Spinal cord (tissue), 10 donors: ENCODE measurements at places on chromosomes 5 and 9. TPM values are rescaled to one million over a fixed set of nuclear protein-coding genes. Genes with fewer than 3 reads are reported as not detected.

GRCh38 chr9:135002802-135003201 lies 84.7 kb upstream of the OLFM1 start:
- DNase-seq = no peak
- no peak overlapping the region for H3K27ac ChIP-seq
- no peaks in the 10 kb centered on the region for H3K36me3 ChIP-seq
- H3K27me3 ChIP-seq = no peaks in the 10 kb centered on the region
- H3K4me1 ChIP-seq = no peaks in the 10 kb centered on the region

DNA sequence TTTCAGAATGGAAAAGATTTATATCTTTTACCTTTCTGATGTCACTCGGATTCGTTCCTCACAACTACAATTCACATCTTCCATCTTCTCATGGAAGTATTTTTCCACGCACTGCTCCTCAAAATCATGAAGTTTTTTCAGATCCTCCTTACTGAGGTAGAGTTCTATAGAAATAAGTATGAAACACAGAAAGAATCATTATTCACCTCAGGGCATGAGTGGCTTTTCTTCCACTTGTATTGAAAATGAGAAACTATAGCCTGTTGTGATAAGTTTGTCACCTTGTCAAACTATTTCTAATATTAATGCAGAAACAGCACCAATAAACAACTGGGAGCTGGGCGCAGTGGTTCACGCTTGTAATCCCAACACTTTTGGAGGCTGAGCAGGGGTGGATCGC lies 116.0 kb downstream of the TRPM6 start:
- no peaks in the 10 kb centered on the region for H3K27me3 ChIP-seq
- no peaks in the 10 kb centered on the region for H3K36me3 ChIP-seq
- no peak overlapping the region for H3K27ac ChIP-seq
- no peak overlapping the region for H3K4me3 ChIP-seq

- no peak for DNase-seq
- H3K4me3 ChIP-seq = no peak overlapping the region
- no peak overlapping the region for H3K27ac ChIP-seq
- H3K4me1 ChIP-seq = no peaks in the 10 kb centered on the region
- no peaks in the 10 kb centered on the region for H3K27me3 ChIP-seq
- no peaks in the 10 kb centered on the region for H3K36me3 ChIP-seq
Observed at GRCh38 chr5:29230591-29230990, 1962.9 kb upstream of the CDH6 start.

DNA sequence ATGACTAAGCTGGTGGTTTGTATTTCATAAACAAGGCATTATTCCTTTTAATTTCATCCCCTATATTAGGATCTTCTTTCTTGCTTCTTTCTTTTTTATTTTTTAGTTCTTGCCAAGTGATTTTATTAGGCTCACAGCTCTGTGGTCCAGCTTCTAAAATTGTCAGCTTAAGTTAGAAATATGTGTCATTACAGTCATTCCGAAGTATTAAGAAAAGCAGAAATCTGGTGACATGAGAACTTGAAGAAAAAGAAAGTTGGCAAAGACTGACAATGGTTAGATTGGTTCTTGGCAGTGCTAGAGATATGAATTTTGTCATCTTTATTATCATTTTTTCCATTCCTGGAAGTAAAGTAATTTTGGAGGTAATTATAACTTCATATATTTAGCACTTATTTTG lies 166.5 kb upstream of the PRR16 start:
- no peaks in the 10 kb centered on the region for H3K27me3 ChIP-seq
- no peaks in the 10 kb centered on the region for H3K4me1 ChIP-seq
- no peaks in the 10 kb centered on the region for H3K36me3 ChIP-seq
- H3K4me3 ChIP-seq = no peak overlapping the region

- no peak overlapping the region for H3K4me3 ChIP-seq
- H3K27ac ChIP-seq = no peak overlapping the region
- DNase-seq = no peak
- H3K4me1 ChIP-seq = peaks cover 23% of the 10 kb centered on the region
- no peaks in the 10 kb centered on the region for H3K36me3 ChIP-seq
- no peaks in the 10 kb centered on the region for H3K27me3 ChIP-seq
Observed at GRCh38 chr9:96158147-96158546, 143.8 kb downstream of the HSD17B3 start.

- no peaks in the 10 kb centered on the region for H3K36me3 ChIP-seq
- H3K4me3 ChIP-seq = no peak overlapping the region
- H3K4me1 ChIP-seq = no peaks in the 10 kb centered on the region
- no peak overlapping the region for H3K27ac ChIP-seq
Observed at GRCh38 chr5:117013280-117013877, 438.8 kb upstream of the SEMA6A start.

DNA sequence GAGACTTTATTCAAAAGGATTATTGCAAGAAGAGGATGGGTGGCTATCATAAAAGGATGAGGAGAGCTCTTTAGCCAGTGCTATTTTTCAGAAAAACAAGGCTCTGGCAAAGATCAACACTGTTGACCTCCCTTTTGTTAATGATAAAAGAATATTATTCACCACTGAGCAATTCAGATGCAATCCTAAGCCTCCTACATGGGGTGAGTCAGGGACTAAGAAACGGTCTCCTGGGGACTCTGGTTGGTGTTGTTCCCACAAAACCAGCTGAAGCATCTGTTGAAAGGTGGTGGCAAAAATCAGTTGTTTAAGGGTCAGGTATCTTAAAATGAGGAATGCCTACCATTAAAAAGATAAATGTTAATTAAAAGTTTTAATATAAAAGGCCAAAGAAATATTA lies 7.7 kb upstream of the GCNT1 start:
- no peaks in the 10 kb centered on the region for H3K4me1 ChIP-seq
- no peaks in the 10 kb centered on the region for H3K36me3 ChIP-seq

- no peaks in the 10 kb centered on the region for H3K27me3 ChIP-seq
- H3K4me3 ChIP-seq = no peak overlapping the region
- no peak for DNase-seq
- no peak overlapping the region for H3K27ac ChIP-seq
- H3K4me1 ChIP-seq = no peaks in the 10 kb centered on the region
Observed at GRCh38 chr5:90353254-90353653, 56.3 kb downstream of the CETN3 start.

DNA sequence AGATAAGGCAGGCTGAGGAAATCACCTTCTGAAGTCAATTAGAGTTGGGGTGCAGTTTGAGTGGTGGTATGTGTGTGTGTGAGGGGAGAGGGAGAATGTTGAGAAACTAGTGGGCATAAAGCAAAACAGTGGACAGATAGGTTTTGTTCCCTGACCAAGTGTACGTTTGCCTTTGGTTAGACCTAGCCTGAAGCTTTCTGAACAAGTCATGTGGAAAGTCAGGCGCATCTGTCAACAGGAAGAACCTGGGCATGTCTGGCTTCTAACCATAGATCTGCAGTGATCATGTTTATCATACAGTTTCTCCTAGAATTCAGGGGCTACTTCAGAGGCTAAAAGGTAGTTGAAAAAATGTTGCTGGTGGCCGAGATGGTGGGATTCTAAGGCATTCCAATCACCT lies 143.2 kb upstream of the PCA3 start:
- H3K4me1 ChIP-seq = no peaks in the 10 kb centered on the region
- no peaks in the 10 kb centered on the region for H3K36me3 ChIP-seq
- no peak overlapping the region for H3K4me3 ChIP-seq
- no peak for DNase-seq
- no peaks in the 10 kb centered on the region for H3K27me3 ChIP-seq

GRCh38 chr5:153601377-153601776 lies 110.9 kb downstream of the GRIA1 start:
- no peaks in the 10 kb centered on the region for H3K4me1 ChIP-seq
- H3K36me3 ChIP-seq = no peaks in the 10 kb centered on the region
- H3K27me3 ChIP-seq = no peaks in the 10 kb centered on the region
- H3K27ac ChIP-seq = no peak overlapping the region

DNA sequence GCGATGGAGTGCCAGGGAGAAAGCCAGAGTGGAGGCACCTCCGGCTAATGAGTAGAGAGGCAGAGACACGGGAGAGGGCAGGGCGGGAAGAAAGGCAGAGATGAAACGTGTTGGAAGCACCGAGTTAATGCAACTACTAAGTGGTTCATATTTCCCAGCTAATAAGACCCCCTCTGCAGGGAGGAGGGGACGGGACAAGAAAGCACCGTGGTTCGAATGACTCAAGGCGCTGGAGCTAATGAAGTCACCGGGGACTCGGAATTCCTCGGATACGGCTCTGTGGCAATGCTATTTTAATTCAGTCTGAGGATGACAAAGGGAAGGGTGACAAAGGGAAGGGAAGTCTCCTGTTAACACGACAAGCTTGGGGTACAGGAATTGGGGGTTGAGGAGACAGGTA lies 54.5 kb upstream of the RAPGEF1 start:
- no peak overlapping the region for H3K4me3 ChIP-seq
- no peak for DNase-seq
- H3K27ac ChIP-seq = no peak overlapping the region

- no peaks in the 10 kb centered on the region for H3K27me3 ChIP-seq
- no peak for DNase-seq
- no peak overlapping the region for H3K27ac ChIP-seq
- H3K4me3 ChIP-seq = no peak overlapping the region
Observed at GRCh38 chr9:5493679-5494511, 16.4 kb upstream of the PDCD1LG2 start.

GRCh38 chr5:1594357-1595106 lies 70.8 kb upstream of the LPCAT1 start:
- H3K4me1 ChIP-seq = peaks cover 16% of the 10 kb centered on the region
- peak overlapping the region; percentile 83 for H3K27ac ChIP-seq
- DNase-seq = peak; percentile 82
- H3K36me3 ChIP-seq = peaks cover 16% of the 10 kb centered on the region
- no peaks in the 10 kb centered on the region for H3K27me3 ChIP-seq

- no peak for DNase-seq
- H3K27me3 ChIP-seq = no peaks in the 10 kb centered on the region
- no peak overlapping the region for H3K27ac ChIP-seq
- no peaks in the 10 kb centered on the region for H3K36me3 ChIP-seq
Observed at GRCh38 chr5:175306381-175306780, 137.6 kb downstream of the DRD1 start.

- peaks cover 28% of the 10 kb centered on the region for H3K36me3 ChIP-seq
- H3K27me3 ChIP-seq = no peaks in the 10 kb centered on the region
- peaks cover 64% of the 10 kb centered on the region for H3K4me1 ChIP-seq
Observed at GRCh38 chr9:113992994-113993393, 85.1 kb downstream of the AMBP start.

NIM1K gene
- 18.4 TPM for polyA plus RNA-seq

CDH12 gene
- polyA plus RNA-seq = 5.8 TPM

ARSI gene
- polyA plus RNA-seq = 5.0 TPM

IFNA13 gene
- polyA plus RNA-seq = not detected

RASEF gene
- 0.74 TPM for polyA plus RNA-seq

FAM78A gene
- polyA plus RNA-seq = 7.4 TPM

GPX3 gene
- 25.5 TPM for polyA plus RNA-seq

PCDHA3 gene
- polyA plus RNA-seq = 13.2 TPM
